IMR-90 (cell line): ENCODE measurements at places on chromosomes 3 and 15. TPM values are rescaled to one million over a fixed set of nuclear protein-coding genes. Genes with fewer than 3 reads are reported as not detected.

DUOXA1 gene
- total RNA-seq = not detected in 2 replicates

TMEM108 gene
- total RNA-seq = 0.18 and 0.28 TPM in 2 replicates

CNTN3 gene
- total RNA-seq = 3.3 and 3.6 TPM in 2 replicates

SHC4 gene
- 2.5 and 2.7 TPM in 2 replicates for total RNA-seq

HTR3E gene
- total RNA-seq = not detected in 2 replicates

SMCO1 gene
- not detected in 2 replicates for total RNA-seq

DNA sequence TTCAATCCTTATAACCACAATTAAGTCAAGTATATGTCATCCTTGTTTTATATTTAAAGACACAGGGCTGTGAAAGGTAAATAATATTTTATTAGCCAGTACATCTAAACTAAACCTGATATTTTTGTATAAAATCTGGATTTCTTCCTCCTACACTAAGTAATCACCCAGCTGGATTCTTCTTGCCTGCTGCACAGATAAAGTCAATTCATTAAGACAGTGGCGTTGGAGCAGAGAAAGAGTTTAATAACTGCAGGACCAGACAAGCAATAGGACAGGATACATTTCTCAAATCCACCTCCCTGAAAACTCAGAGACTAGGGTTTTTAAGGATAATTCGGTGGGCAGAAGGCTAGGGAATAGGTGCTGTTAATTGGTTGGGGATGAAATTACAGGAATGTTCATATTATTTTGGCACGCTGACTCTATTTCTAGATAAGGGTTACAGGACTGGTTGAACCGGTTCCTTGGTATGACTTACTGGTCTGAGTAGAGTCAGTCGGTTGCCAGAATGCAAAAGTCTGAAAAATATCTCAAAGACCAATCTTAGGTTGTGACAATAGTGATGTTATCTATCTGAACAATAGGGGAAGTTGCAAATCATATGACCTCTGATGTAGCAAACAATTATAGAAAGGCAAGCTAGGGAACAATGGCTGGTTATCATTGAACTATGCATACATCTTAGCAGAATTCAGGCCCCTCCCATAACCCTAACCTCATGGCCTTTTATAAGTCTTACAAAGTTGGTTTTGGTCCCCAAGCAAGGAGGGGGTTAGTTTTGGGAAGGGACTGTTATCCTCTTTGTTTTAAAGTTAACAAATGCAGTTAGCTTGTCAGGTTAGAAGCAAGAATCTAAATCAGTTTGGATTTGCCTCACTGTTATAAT is 244.8 kb downstream of the ALCAM start:
- no peak for DNase-seq

- no peak for DNase-seq
Measured at GRCh38 chr3:194431554-194431953, 32.5 kb upstream of the GP5 start.

- no peak for DNase-seq
Measured at GRCh38 chr3:64411101-64411500, 185.8 kb upstream of the PRICKLE2 start.

- DNase-seq = no peak
Measured at GRCh38 chr3:17529677-17530076, 212.8 kb downstream of the TBC1D5 start.

DNA sequence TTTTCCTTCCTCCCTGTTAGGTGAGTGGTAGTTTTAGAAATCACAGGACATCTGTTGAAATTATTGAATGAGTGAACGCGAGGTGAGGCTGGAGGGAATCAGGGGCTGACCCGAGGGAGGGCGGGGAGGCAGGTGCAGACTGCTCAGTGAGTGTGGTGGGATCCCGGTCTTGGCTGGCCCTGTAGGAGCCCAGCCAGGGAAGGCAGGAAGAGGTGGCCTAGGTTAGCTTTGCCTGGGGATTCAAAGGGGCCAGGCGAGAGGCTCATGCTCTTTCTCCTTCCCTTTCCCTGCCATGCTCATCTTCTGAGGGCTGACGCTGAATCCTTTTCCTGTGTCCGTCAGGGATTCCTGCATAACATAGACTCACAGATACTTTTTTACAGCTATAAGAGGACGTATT is 15.1 kb downstream of the CACNA1D start:
- DNase-seq = no peak

DNA sequence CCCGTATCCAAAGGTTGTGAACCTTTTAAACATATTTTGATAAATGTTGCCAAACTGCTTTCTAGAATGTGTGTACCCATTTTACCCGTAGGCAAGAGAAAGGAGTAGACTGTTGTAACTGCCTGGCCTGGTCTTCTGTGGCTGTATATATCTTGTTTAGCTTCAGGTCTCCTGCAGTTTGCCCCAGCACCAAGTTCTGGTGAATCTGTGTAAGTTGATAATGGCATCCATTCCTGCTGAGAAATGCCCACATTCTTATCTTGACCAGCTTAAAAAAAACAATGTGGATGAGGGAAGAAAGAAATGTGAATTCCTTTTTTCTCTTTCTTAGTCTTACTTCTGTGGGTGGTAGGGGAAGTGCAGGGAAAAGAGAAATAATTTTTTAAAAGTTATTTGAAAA is 53.3 kb upstream of the TLE3 start:
- no peak for DNase-seq

DNA sequence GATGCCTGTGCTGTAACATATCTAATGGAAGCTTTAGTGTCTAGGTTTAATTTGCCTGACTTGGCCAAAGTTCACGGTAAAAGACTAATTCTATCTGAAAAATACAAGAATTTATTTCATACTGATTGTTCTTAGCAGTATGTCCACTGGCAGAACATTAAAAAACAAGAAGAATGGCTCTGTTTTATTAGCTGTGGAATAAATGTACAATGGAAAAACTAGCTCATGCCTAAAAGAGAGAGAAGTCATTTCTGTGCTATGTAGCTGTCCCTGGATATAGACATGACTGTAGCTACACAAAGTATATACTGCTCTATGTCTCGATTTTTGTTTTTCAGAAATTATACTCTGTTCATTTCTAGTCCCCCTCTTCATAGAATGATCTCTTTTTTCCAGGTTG is 13.9 kb upstream of the VGLL3 start:
- DNase-seq = no peak

- peak; percentile 27 for DNase-seq
Measured at GRCh38 chr3:38454884-38455638, 1.4 kb downstream of the ACVR2B start.

- no peak for DNase-seq
Measured at GRCh38 chr15:41507820-41508290, 5.8 kb downstream of the LTK start.

GRCh38 chr15:73800662-73801345 is 47.7 kb upstream of the INSYN1 start:
- peak; percentile 87 for DNase-seq

DNA sequence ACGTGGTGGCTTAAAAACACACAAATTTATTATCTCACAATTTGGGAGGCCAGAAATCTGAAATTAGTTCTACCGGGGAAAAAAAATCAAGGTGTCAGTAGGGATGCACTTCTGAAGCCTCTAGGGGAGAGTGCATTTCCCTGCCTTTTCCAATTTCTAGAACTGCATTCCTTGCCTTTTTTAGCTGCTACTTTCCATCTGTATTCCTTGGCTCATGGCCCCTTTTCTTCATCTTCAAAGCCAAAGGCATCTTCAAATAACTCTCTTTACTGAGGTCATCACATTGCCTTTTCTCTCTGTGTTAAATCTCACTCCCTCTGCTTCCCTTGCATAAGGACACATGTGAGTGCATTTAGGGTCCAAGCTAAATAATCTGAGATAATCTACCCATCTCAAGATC is 69.5 kb upstream of the NEO1 start:
- peak; percentile 41 for DNase-seq
